ENCODE measurements at places on chromosomes 4 and X. TPM values are rescaled to one million over a fixed set of nuclear protein-coding genes. Genes with fewer than 3 reads are reported as not detected.
A peak's percentile ranks its signal among the peaks of the same experiment; 100 is the strongest.

DNA sequence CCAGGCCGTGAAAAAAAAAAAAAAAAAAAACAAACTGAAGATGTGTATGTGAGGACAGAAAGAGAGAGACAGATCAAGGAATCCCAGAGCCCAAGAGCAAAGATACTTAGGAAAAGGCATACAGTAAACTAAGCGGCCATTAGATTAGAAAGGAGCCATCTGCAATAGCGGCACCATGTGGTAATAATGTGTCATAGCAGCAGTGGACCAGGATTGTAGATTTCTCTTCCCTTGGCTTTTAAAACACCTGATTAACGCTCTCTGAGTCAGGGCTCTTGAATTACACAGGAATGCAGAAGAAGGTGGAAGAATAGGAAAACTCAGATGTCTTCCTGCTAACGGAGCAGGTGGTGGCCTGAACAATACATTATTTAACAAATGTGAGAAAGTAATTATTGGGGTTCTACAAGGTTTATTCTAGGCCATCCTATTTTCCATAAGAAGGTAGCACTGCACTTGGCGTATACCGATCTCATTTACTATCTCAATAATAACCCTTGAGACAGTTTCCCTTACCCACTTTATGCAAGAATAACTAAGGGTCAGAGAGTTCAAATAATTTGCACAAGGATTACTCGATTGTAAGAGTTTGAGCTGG lies 182.7 kb downstream of the KCNIP4 start:
- H3K36me3 ChIP-seq = no peaks in the 10 kb centered on the region
- no peaks in the 10 kb centered on the region for H3K27me3 ChIP-seq
- no peak overlapping the region for H3K27ac ChIP-seq
- no peak overlapping the region for H3K4me3 ChIP-seq

DNA sequence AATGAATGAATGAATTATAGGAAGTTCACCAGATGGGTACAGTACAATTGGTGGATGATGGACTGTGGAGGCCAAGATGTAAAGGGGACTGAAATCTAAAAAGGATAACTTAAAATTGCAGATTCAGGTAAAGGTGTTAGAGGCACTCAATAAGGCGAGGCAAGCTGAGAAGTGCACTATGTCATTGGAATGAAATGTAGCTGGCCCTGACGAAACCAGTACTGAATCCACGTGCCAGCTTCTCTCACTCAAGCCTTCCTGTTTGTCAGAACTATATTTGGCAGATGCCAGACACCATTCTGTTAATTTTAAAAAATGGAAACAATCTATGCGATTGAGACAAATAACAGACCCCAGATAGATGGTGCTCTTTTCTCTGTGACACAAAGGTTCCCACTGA lies 1039.1 kb upstream of the TENM3 start:
- H3K4me3 ChIP-seq = no peak overlapping the region
- H3K36me3 ChIP-seq = no peaks in the 10 kb centered on the region
- H3K27ac ChIP-seq = no peak overlapping the region

DNA sequence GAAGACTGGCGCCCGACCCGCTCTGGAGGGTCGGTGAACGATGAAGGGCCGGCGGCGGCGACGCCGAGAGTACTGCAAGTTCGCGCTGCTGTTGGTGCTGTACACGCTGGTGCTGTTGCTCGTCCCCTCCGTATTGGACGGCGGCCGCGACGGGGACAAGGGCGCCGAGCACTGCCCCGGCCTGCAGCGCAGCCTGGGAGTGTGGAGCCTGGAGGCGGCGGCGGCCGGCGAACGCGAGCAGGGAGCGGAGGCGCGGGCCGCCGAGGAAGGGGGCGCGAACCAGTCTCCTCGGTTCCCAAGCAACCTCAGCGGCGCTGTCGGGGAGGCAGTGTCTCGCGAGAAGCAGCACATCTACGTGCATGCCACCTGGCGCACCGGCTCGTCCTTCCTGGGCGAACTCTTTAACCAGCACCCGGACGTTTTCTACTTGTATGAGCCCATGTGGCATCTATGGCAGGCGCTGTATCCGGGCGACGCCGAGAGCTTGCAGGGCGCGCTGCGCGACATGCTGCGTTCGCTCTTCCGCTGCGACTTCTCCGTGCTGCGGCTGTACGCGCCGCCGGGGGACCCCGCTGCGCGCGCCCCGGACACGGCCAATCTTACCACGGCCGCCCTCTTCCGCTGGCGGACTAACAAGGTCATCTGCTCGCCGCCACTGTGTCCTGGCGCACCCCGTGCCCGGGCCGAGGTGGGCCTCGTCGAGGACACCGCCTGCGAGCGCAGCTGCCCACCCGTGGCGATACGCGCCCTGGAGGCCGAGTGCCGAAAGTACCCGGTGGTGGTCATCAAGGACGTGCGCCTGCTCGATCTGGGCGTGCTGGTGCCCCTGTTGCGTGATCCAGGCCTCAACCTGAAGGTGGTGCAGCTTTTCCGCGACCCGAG lies 568 bp downstream of the CHST7 start:
- no peak overlapping the region for H3K4me3 ChIP-seq
- no peaks in the 10 kb centered on the region for H3K27me3 ChIP-seq
- DNase-seq = no peak
- H3K36me3 ChIP-seq = no peaks in the 10 kb centered on the region

The SMIM9 gene
- not detected for polyA plus RNA-seq

DNA sequence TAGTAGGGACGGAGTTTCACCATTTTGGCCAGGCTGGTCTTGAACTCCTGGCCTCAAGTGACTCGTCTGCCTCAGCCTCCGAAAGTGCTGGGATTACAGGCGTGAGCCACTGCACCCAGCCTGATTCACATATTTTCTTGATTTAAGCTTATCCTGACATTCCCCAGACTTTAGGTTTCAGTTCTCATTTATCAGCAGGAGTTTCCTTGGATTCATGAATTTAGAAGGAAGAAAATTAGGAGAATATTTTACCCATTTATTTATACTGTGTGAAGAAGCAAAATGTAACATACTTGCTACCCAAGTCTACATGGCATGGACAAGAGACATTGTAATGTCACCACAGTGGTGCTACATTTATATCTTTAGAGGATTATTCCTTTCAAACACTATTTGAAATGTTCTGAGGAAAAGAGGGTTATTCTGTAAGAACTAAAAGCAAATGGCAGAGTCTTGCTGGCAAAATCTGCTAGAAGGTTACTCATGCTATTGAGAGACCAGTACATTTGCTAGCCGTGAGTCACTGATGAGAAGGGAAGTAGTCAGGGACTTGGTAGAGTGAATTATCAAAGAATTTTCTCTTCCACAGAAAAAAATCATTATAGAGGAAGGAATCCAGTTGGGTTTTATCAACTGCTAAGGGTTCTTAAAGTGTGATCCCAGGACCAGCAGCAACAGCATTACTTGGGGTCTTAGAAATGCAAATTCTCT lies 26.1 kb upstream of the CFAP299 start:
- H3K36me3 ChIP-seq = no peaks in the 10 kb centered on the region
- DNase-seq = no peak

GRCh38 chr4:22692736-22693135 lies at the start of gene GBA3:
TSS of gene GBA3 (plus strand) at chr4:22692937.
- H3K27me3 ChIP-seq = no peaks in the 10 kb centered on the region
- H3K36me3 ChIP-seq = no peaks in the 10 kb centered on the region
- H3K27ac ChIP-seq = no peak within 1 kb of the TSS
- H3K4me1 ChIP-seq = no peaks in the 10 kb centered on the region
- DNase-seq = no peak

DNA sequence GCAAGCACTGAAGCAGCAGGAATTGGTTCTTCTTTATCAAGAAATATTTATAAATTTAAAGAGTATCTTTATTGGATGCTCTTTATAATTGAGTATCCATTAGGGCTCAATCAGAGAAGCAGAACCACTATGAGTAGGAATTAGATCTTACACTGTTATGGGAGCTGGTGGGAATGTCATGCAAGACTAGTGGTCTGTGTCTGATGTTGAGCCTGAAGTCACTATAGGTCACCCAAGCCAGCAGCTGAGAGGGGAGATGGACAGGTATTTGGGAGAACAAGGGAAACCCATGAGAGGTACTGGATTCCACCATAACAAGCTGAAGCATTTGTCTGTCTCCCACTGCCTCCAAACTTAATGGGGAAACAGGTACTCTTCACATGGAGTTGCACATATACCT lies 283.7 kb upstream of the BOD1L1 start:
- no peaks in the 10 kb centered on the region for H3K36me3 ChIP-seq
- H3K27me3 ChIP-seq = no peaks in the 10 kb centered on the region
- no peak for DNase-seq
- no peak overlapping the region for H3K27ac ChIP-seq

- peaks cover 6% of the 10 kb centered on the region for H3K4me1 ChIP-seq
- no peak overlapping the region for H3K4me3 ChIP-seq
- H3K27me3 ChIP-seq = no peaks in the 10 kb centered on the region
- H3K36me3 ChIP-seq = peaks cover 79% of the 10 kb centered on the region
- H3K27ac ChIP-seq = no peak overlapping the region
- DNase-seq = peak; percentile 58
These were observed 6.5 kb downstream of the RPL39 start for GRCh38 chrX:119784747-119785446.

The CTAG1B gene
- polyA plus RNA-seq = not detected

DNA sequence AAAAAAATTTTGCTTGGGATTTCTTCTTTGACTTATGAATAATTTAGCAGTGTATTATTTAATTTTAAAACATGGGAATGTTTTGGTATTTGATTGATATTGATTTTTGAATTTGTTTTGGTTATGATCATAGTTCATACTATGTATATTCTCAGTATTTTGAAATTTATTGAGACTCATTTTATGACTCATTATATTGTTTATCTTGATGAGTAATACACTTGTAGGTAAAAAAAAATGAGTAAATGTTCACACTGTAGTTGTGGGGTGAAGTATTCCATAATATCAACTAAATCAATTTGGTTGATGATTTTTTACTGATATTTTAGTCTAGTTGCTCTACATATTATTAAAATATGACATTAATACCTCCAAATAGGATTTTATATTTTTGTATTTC lies 1142.2 kb downstream of the ADGRL3 start:
- no peaks in the 10 kb centered on the region for H3K27me3 ChIP-seq
- H3K4me1 ChIP-seq = no peaks in the 10 kb centered on the region
- no peak overlapping the region for H3K4me3 ChIP-seq
- no peak for DNase-seq
- H3K36me3 ChIP-seq = no peaks in the 10 kb centered on the region
- H3K27ac ChIP-seq = no peak overlapping the region

GRCh38 chr4:25246680-25247611 lies 13.1 kb downstream of the PI4K2B start:
- no peak for DNase-seq
- peaks cover 6% of the 10 kb centered on the region for H3K36me3 ChIP-seq
- H3K4me1 ChIP-seq = peaks cover 18% of the 10 kb centered on the region
- no peaks in the 10 kb centered on the region for H3K27me3 ChIP-seq

All from K562 (cell line).